ENCODE measurements at places on chromosomes 2 and 18.

- no peak overlapping the region for H3K4me3 ChIP-seq
- no peak for DNase-seq
- peaks cover 13% of the 10 kb centered on the region for H3K36me3 ChIP-seq
These were observed 120.5 kb downstream of the MBP start for GRCh38 chr18:77012120-77012519.

DNA sequence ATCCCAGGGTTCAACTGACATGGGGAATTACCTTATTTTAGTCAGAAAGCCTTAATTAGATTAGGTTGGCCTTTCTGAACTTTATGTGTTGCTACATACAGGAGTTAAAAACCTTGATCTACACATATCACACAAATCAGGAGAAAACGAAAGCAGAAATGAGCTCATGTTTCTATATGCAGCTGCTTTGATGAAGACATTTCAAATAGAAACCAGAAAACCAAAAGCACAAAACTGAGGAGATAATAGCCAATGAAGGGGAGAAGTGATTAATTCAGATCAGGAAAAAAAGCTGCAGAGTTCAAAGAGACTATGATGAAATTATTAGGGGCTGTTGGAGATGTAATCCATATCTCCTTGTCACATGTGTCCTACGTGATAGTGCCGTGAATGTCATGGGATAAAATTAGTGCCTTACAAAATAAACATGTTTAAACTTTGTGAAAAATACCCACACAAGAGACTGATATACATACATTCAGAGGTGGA lies 255.0 kb downstream of the CAMKMT start:
- DNase-seq: no peak
- H3K27me3 ChIP-seq: no peaks in the 10 kb centered on the region
- no peak overlapping the region for H3K27ac ChIP-seq
- H3K36me3 ChIP-seq: no peaks in the 10 kb centered on the region
- H3K4me1 ChIP-seq: no peaks in the 10 kb centered on the region

- no peaks in the 10 kb centered on the region for H3K4me1 ChIP-seq
- no peaks in the 10 kb centered on the region for H3K27me3 ChIP-seq
- H3K36me3 ChIP-seq: no peaks in the 10 kb centered on the region
- no peak overlapping the region for H3K27ac ChIP-seq
- H3K4me3 ChIP-seq: no peak overlapping the region
These were observed 3.8 kb downstream of the EN1 start for GRCh38 chr2:118843483-118844132.

DNA sequence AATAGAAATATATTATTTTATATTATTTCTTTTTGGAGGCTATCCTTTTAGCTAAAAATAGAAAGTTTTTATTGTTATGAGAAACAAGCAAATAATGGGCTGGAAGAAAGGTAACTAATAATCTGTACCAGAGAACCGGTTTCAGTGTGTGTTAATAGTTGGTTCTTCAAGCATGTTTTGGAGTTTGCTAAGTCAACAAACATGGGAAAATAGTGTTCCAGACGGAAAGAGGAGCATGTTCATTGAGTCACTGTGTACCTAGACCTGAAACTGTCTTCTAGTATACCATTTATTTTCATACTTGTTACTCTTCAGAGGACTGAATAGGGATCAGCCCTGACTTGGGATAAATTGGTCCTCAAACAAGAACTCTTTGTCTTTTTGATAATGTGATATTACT lies 134.5 kb upstream of the CWC22 start:
- no peak overlapping the region for H3K27ac ChIP-seq
- no peaks in the 10 kb centered on the region for H3K4me1 ChIP-seq
- H3K27me3 ChIP-seq: no peaks in the 10 kb centered on the region
- no peak overlapping the region for H3K4me3 ChIP-seq
- DNase-seq: no peak

Data from HCT116 (cell line).